ENCODE measurements at places on chromosomes 16 and 17.

- DNase-seq = no peak
Measured at GRCh38 chr16:66741950-66742808, 9.2 kb downstream of the DYNC1LI2 start.

DNA sequence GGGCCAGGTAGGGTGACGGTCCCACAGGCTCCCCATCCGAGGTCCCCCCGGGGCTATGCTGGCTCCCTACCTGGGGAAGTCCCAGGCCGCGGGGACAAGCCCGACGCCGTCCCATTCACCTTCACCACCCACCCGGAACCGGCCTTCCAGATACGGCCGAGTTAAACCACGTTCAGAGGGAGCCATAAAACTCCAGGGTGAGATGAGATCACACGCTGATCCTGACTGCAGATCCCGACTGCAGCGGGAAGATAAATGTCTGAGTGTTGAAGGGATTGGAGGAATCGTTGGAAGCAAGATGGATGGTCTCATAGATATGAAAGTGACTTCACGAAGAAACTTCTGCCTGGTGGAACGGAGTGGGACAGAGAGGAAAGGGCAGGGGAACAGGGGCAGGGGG lies 13.6 kb upstream of the C1QTNF8 start:
- DNase-seq = no peak

DNA sequence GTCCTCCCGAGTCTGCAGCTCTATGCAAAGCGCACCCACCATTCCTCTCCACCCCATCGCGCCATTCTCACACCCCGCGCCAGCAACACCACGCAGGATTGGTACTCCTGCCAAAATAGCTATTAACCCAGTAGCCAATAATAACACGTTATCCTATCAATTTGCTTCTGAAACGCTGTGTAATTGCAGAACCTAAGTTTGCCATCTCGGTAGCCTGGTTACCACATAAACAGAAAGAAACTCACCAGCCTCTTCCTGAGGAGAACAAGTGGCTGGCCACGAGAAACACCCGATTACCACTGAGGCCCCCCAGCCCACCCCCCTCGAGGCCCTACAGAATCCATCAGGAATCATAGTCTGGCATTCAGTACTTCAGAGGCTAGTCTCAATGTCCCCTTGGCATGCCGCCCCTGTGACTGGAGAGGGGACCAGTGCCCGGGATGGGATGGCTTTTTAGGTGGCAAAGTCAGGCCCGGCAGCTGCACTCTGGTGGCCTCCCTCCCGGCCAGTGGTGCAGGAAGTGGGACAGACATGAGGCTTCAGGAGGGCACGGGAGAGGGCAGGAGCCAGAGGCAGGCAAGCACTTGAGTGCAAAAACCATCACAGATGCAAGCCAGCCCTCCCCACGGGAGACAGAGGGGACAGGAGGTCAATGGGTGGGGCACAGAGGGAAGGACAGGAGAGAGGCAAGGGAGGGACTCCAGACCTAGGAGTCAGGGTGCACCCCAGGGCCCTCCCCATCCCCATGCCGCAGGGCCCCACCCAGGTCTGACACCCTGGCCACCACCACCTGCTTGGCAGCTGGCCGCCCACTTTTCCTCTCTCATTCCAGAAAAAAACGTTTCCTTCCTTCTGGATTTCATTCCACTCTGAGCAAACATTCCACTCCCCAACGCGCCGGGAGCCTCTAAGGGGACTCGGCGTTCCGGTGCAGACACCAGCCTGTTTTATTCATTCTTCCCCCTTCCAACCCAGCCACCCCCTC lies 192.5 kb downstream of the ZNF423 start:
- DNase-seq = no peak

- no peak for DNase-seq
Measured at GRCh38 chr16:1069154-1069553, 3.4 kb upstream of the SSTR5 start.

DNA sequence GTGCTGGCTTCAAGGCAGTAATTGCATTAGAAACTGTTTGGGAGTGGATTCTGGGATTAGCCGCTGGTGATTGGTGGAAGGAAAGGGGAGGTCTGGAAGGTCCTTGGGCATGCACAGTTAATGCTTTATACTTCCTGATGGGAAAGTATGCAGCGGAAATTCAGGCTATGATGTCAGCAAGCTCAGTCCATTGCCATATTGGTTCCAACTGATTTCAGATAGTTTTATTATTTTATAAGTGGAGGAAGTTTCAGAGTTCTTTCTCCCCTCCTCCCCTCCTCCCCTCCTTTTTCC lies 8.1 kb upstream of the CMTR2 start:
- no peak for DNase-seq

- no peak for DNase-seq
Measured at GRCh38 chr17:73156887-73157520, 7.8 kb upstream of the SSTR2 start.

Data from activated CD8-positive, alpha-beta memory T cell treated with anti-CD3 and anti-CD28 coated beads, Interleukin-2, amount 50 U/mL, for 48 hours (primary cell).